ENCODE measurements at places on chromosomes 12 and 14.

- DNase-seq, result no peak
Measured at GRCh38 chr14:64591809-64592208, 42.0 kb downstream of the PPP1R36 start.

GRCh38 chr12:28683366-28683765 is 465.7 kb upstream of the FAR2 start:
- DNase-seq, result no peak

DNA sequence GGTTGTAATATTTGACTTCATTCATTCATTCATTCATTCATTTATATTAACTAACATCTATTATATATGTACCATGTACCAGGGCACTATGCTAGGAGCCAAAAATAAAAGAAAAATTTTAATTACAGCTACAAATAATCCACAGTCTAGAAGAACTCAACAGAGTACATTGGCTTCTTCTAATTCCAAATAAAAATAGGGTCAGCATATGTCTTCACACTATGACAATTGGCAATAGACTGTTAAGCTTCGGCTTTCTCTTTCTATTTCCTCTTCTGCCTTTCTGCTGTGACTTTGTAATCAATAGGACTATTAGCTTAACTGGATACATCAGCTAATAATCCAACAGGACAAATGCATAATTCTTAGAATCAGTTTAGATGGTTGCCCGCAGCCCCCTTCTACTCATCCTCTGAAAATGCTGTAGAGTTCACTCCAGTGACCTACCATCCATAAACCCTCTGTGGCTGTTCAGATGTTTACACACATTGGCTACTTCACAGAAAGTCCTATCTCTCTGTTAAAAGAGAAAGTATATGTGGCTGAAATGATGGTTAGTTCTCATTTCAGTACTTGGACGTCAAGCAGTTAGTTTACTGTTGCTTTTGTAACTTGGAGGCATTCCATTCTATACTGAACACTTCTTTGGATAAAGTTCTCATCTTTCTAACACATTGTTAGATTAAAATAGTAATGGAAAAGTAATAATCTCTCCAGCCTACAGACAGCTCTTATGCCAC is 445.5 kb upstream of the GARIN6 start:
- no peak for DNase-seq

DNA sequence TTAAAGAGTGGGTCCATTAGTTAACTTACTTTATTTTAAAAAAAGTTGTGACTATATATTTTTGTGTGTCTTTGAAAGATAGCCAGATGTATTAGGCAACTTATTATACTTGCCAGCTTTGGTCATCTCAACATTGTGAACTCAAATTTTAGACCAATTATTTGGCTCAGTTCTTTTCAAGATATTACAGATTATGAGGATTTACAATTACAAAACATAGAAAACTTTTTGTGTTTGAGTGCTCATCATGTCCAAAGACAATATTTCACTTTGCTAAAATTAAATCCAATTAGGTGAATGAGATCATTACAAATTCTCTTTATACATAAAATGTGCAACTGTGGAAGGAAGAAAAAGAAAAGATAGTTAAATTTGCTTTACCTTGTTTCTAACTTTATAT is 18.3 kb upstream of the PDE3A start:
- DNase-seq, result no peak

- DNase-seq, result no peak
Measured at GRCh38 chr12:8038659-8039114, 6.2 kb downstream of the FOXJ2 start.

DNA sequence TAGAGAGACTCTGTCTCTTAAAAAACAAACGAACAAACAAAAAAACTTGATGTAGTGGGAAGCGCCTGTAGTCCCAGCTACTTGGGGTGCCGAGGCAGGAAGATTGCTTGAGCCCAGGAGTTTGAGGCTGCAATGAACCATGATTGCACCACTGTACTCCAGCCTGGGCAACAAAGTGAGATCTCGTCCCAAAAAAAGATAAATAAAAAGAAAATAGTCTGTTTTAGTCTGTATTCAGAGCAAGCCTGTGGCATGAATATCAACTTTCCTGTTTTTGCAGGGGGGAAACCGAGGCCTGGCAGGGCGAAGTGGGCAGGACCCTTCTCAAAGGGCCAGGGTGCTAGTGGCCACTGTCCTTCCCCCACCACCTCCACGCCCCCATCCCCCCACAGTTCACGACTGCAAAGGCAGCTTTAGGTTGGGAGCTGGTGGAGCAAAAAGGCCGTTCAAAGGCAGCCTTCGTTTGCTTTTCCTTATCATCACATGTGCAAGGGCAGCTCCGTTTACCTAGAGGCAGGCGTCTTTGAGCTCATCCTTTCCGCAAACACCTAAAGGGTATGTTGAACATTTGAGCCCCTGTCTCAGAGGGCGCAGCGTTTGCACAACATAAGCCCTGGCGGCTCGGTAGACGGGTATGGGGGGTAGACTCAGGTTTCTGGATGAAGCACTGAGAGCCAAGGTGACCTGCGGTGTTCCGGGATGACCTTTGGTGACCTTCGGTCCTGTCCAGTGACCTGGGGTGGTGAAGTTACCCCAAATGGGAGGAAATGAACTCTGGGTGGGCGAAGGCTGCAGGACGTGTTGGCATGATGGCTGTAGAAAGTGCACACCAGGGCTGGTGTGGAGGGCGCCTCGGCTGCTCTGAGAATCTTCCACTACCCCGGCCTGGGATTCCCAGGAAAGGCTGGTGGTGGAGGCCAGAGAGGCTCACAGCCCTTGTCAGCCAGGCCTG is 8.7 kb upstream of the MEG3 start:
- DNase-seq, result no peak
